ENCODE measurements at places on chromosomes 3 and 15. TPM values are rescaled to one million over a fixed set of nuclear protein-coding genes. Genes with fewer than 3 reads are reported as not detected.

The GREM1 gene
- 3.4 TPM for polyA plus RNA-seq

The MAPK6 gene
- 49.1 TPM for polyA plus RNA-seq

The LINGO1 gene
- 3.5 TPM for polyA plus RNA-seq

The C2CD4B gene
- 0.45 TPM for polyA plus RNA-seq

The ROBO2 gene
- not detected for polyA plus RNA-seq

The GOLGA8R gene
- polyA plus RNA-seq: 0.56 TPM

The ADIPOQ gene
- not detected for polyA plus RNA-seq

The IL5RA gene
- polyA plus RNA-seq: not detected

- no peak for DNase-seq
Measured at GRCh38 chr15:75067123-75067830, 43.9 kb downstream of the PPCDC start.

- no peak for DNase-seq
Measured at GRCh38 chr3:52798376-52798977, 3.9 kb downstream of the ITIH3 start.

DNA sequence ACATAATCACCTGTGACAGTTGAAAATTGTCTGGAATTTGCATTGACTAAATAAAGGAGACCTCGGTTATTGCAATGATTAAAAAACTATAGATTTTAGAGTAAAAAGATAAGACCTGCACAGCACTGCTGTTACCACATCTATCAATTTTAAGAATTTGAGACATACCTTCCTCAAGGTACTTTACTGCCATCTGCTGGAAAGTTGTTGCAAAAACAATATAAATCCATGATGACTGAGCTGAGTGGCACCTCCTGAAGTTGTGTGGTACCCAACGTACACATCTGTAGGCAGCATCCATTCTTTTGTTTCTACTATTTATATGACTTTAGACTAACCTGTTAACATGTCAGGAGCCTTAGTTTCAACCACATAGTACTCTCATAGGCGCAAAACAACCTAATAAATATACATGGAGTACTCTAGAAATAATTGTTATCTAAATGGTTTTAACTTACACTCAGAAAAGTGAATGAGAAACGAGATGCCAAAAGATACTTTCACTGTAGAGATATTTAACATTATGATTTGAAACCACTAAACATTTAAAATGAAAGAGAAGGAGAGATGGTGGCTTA lies 106.7 kb downstream of the GHSR start:
- DNase-seq: peak; percentile 60

- no peak for DNase-seq
Measured at GRCh38 chr15:91956026-91956723, 102.7 kb downstream of the SLCO3A1 start.

GRCh38 chr15:64917211-64917610 lies 5.5 kb downstream of the ANKDD1A start:
- no peak for DNase-seq

DNA sequence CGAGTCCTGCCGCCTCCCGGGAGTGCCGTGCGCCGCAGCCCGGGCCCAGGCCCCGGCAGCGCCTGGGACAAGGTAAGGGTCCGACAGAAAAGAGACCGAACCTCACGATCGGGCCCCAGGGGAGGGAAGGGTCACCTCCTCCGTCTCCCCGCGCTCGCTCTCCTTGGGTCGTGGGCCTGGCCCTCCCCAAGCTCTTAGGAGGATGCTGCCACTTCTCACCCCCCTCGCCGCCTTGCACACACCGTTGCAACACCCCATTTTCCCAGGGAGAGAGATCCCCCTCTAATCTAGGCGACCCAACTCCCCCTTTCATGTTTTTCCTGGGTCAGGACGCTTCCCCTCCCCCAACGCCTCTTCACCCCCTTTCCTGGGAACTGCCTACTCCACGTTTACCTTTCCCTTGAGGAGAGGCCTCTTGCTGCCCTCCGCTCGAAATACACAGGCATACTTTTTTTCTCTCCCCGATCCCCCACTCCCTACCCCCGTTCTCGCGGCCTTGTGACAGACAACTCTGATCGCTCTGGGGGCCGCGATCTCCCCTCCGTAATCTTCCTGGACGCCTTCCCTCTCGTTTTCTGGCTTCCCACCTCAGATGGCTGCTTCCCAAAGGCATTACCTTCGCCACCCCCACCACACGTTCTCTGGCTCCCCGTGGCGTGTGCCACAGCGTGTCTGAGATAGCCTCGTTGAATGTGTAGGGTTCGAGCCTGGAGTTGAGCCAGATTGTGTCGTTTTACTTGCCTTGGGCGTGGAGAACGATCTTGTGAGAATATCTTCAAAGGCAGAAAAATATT lies 688 bp downstream of the SETD5 start:
- peak; percentile 48 for DNase-seq

- no peak for DNase-seq
Measured at GRCh38 chr3:151871639-151872468, 1.6 kb upstream of the SUCNR1 start.

DNA sequence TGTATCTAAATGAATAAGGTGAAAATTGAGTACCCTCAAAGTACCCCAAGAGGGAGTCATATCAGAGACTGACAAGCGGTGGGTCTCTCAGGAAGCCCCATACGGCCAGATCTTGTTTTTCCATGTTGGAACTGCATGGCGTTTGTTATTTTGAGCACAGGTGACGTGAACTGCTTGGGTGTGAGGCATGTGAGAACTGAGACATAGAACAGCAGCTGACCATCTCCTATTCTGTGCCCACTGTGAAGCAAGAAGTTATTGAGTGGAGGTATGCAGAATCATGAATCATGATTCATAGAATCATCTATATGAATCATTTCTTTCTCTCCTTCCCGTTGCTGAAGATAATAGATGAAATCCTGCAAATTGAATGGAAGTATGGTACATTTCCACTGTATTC lies 4.6 kb downstream of the VPS8 start:
- no peak for DNase-seq

- DNase-seq: no peak
Measured at GRCh38 chr3:23219552-23219951, 16.4 kb downstream of the UBE2E2 start.

- DNase-seq: no peak
Measured at GRCh38 chr3:109269577-109270275, 46.6 kb downstream of the DPPA2 start.

Data from A549 (cell line).